ENCODE measurements at places on chromosomes 4 and X.

GRCh38 chr4:141258558-141258957 lies 37.9 kb downstream of the ZNF330 start:
- no peak for DNase-seq

DNA sequence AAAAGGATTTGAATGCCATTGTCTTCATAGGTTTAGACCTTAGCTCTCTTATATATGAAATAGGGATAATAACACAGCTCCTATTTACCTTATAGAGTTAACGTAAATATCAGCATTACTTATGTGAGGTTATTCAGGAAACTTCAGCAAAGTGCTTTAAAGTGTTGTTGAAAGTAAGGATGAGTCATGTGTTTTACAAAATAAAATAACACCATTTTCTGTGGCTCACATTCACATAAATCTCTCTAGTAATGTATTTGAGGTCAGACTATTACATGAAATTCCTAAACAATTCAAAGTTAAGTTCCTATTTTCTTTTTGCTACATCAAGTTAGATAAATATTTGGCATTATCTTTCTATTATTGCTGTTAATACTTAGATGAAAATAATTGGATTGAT lies 2.9 kb downstream of the GNRHR start:
- DNase-seq, result no peak

GRCh38 chr4:73608689-73609594 lies 11.3 kb downstream of the RASSF6 start:
- no peak for DNase-seq

- DNase-seq, result no peak
These were observed 38.4 kb downstream of the TBL1X start for GRCh38 chrX:9503261-9503660.

DNA sequence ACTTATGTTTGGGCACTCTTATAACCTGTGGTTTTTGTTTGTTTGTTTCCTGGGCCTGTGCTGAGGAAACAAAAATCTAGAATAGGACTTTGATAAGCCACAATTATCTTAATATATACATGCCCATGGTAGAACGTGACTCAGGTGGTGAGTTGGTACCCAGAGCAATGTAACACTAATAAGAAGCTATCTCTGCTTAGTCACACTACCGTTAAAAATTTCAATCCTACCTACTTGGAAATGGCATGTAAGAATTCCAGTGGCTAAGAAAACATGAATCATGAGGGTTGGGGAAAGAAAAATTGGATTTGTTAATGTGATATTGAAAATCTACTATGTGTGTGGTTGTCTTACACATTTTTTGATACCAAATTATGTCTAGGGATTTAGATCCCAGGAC lies 30.5 kb upstream of the ADGRG2 start:
- DNase-seq, result no peak

- DNase-seq, result no peak
These were observed 81.2 kb downstream of the GAB1 start for GRCh38 chr4:143417679-143418403.

DNA sequence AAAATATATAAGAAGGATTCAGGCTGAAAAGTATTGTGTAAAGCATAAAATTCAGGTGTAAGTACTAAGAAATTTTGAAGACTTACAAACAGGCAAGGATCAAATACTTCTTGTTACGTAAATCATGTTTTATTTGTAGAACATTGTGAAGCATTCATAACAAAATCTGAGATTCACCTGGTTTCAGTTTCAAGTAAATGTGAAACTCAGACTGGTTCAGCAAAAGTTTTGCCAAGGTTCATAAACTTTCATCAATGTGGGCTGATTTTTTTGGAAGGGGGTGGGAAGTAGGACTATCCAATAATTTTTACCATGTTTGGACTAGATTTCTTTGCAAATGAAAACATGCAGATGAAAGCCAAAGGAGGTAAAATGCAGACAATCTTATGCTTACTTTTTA lies 527.7 kb downstream of the ANKRD50 start:
- DNase-seq, result no peak

GRCh38 chr4:2284934-2285612 lies 23.2 kb upstream of the MXD4 start:
- peak; percentile 62 for DNase-seq

- no peak for DNase-seq
These were observed 52.4 kb upstream of the IGFBP7 start for GRCh38 chr4:57162499-57163019.

GRCh38 chr4:147590249-147590920 lies 26.8 kb upstream of the TMEM184C start:
- peak; percentile 55 for DNase-seq

DNA sequence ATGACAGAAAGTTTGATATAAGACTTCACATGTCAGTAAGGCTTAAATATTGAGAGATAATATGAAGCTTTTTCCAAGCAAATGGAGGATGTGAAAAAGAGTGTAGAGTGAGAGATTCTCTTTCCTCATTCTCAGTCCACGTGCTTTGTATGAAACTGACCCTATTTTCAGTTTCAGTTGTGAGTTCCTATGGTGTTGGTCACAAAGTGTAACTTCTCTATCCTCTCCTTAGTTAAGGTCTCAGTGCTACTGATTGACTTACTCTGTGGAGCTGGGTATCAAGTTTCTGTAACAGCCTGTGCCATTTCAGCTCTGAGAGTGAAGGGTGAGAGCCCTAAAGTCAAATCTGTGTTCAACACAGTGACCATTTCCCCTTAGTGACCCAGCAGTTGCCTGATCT lies 277.2 kb downstream of the EPHA5 start:
- no peak for DNase-seq

DNA sequence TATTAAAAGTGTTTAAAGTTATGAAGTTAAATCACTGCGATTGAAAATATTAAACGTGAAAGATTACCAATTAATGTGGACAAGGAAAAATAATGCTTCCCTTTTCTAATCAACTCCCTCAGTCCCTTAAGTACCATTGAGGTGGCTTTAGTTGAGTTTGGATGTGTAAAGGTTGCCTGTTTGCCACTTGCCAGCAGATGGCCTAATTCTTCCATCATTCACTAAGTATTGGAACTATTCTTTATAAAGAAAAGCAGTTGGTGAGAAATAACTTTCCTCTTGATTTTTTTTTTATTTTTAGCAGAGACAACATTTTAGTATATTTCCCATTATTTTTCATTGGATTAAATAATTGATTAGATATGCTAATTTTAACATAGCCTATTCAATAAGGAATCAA lies 295.9 kb upstream of the TACR3 start:
- DNase-seq, result no peak

DNA sequence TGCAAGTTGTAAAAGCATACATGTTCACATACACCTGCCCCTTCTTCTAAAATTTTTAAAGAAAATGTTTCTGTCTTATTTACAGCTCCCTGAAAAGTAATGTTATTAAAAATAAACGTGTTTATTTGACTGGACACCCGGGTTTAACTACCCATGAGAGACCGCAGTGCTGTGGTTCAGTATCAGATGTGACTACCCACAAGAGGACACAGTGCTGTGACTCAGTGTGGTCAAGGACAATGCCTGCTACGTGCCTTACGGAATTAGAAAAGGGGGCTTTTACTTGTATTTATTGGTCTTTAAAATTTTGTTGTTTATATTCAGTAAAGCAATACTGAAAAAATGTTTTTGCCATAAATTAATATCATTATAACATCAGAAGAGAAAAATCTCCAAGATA lies 641.4 kb downstream of the TRIML1 start:
- no peak for DNase-seq

DNA sequence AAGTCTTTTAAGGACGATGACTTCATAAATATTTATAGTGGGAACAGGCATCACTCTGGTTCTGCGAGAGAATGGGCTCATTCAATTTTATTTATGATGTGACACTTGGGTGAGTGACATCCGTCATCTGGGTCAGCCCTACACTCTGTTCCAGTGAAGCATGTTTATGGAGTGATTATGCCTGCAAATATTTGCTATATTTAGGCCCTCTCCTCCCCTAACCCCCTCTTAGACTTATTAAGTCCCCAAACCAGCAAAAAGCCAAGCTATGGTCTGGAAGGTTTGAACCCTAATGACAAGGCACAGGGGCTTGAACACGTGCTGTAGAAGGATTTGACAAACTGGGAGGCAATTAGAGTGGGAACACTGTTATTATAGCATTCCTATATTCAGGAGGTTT lies 55.9 kb downstream of the C4orf51 start:
- DNase-seq, result no peak

DNA sequence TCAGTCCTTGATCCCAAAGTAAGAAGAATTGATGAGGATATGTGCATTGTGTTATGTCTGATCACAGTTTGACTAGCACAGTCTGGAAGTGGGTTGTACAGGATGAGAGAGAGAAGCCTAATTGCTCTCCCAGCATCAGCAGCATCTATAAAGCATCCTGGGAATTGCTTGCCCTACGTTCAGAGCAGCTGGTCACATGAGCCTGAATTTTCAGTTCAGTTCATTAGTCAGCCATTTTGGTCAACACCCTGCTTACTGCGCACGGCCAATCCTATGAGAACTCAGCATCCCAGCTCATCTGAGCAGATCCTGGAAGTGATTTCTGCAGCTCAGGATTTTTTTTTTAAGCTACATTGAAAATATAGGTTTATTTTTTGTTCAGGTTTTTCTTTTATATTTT lies at the start of gene RUFY3:
TSS of gene RUFY3 (plus strand) at position 218 of the 400 bp plus-strand sequence. CDS start 610 bp downstream, outside the sequence.
- peak; percentile 74 for DNase-seq

- no peak for DNase-seq
These were observed 36.4 kb downstream of the PCDH7 start for GRCh38 chr4:30756553-30756952.

DNA sequence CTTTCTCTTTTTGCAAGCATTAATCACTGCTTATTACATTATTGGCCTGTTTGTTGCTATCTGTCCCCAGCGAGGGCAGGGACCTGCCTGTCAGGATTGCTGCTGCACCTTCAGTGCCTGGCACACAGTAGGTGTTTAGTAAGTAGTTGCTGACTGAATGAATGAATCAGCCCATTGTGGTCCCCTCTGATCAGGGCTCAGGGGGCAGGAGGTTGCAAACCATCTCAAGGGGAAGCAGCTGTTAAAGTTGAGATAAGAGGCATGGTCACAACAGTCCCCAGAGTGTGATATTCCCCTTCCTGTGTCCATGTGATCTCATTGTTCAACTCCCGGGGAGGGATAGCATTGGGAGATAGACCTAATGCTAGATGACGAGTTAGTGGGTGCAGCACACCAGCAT lies 85.4 kb downstream of the WFS1 start:
- no peak for DNase-seq

DNA sequence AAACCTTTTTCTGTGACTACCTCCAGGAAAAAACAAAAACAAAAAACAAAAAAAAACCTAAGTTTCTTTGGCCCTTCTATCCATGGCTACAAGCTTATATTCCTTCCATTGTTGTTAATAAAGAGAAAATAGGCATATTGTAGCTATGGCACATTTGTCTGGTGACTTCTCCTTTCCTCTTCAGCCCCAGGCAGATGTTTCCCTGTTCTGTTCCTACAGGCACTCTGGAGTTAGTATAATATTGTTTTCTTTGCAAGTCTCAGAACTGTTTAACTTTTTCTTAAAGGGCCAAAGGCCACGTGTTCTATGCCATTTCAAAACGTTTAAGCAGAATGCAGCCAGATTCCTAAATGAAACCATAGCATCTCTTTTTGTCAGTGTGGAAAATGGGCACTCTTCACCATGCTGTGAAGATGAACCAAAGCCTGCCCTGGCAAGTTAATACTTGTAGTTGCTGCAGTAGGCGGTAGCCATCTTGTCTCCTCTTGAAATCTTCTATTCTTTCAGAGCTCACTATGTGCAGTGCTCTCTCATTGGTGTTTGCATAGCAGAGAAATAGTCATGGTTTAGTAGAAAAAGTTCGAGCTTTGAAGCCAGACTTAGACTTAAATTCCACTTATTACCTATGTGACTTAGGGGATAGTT lies 44.8 kb upstream of the MTMR1 start:
- no peak for DNase-seq

GRCh38 chr4:15809058-15809457 lies 30.9 kb downstream of the CD38 start:
- no peak for DNase-seq

Measured in hepatic stellate cell (primary cell).